ENCODE measurements at places on chromosomes 12 and 14.

GRCh38 chr12:4806439-4807115, 86.4 kb downstream of the GALNT8 start:
- DNase-seq = no peak

DNA sequence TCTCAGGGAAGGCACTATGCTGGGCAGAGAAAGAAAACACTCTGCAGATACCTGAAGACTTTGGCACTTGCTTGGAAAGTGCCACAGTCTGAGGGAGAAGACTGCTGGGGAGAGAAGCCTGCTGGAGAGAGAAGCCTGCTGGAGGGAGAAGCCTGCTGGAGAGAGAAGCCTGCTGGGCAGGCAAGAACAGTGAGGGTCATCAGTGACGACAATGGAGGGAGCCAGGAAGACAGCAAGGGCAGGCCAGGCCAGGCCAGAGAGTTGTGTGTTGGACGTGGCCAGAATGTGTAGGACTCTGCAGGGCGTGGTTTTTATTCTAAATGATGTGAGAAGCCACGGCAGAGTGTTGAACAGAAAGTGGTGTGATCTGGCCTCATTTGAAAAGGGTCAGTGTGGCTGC, 185.3 kb upstream of the ABCD2 start:
- no peak for DNase-seq

GRCh38 chr12:59904874-59905521, 309.2 kb downstream of the SLC16A7 start:
- DNase-seq = peak; percentile 87

DNA sequence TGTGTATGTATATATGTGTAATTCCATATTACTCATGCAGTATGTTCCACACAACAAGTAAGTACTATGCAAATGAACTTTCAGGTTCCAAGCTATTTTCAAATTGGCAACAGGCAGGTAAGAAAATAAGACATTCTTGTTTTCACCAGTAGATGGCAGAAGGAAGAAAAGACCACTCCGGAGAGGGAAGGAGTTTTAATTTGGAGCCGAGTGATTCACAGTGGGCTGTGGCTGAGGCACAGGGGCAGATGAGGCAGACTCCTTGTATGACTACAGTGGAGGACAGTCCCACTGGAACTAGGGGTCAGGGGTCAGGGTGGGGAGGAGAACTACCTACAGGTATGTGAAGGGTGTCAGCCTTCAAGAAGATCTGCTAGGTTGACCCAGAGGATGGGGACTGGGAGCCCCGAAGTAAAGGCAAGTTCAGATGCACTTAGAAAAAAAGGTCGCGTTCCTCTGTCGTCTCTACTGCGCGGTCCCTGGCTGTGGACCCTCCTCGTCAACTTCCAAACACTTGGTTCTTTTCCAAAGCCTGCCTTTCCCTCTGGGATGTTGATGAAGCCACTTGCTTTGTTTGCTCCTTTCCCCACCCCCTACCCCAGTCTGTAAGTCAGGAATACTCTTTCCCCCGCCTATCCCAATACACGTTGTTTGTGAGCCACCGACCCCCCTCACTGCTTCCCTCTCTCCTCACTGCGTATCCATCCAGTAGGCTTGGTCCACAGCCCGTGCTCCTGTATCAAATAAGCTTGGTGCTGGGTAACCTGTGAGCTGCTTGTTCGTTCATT, 24.1 kb downstream of the DDX47 start:
- DNase-seq = peak; percentile 58

- DNase-seq = peak; percentile 66
Observed at GRCh38 chr14:72516936-72517700, 376.8 kb downstream of the DPF3 start.

DNA sequence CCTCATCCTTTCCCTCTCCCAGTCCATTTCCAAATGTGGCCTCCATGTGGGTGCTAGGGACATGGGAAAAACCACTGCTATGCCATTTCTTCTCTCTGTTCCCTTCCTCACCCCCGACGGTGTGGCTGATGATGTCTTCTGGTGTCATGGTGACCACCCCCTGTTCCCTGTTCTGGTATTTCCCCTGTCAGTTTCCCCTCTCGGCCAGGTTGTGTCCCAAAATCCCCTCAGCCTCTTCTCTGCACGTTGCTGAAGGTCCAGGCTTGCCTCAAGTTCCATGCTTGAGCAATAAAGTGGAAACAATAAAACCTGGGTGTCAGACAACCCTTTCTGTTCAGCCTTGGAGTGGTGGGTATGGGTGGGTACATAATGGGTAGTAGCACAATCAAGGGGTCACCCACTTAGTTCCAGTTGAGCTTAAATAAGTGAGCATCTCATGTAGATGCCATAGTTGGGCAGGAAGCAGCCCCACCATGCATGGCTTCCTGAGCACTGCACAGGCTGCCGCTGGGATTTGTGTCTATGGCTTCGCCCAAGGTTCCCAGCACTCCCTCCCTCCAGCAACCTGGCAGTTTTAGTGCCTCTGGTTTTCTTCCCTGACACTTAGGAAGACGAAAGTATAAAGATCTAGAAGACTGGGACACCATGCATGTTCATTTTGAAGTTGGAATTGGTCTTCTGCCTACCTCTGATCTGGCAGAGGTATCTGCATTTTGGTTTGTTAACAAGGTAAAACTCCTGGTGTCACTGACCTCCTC, 8.7 kb upstream of the ITFG2 start:
- DNase-seq = no peak

DNA sequence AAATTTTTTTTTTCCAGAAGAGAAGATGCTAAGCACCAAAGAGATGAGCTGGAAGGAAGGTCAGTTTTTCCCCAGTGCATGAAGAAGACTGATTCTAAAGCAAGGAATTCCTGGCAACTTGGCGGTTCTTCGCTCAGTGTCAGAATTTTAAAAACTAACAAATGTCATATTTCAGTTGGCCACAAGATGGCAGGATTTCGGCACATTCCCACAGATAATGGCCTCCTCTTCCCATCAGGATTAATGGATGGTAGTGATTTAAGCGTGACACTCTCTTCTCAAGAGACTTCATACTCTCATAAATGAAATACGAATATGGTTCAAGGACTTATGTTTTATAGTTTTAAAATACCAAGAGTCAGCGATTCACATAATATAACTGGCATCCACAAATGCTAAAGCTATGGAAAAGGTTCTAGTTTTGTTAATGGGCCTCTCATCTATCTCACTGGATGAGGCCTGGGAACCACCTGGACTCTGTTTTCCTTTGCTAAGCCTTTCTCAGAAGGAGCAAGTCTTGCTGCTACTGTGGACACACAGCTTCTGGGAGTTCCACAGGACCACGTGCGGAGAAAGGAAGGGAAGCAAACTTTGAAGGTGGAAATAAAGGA, 46.1 kb upstream of the PTPRO start:
- peak; percentile 26 for DNase-seq

DNA sequence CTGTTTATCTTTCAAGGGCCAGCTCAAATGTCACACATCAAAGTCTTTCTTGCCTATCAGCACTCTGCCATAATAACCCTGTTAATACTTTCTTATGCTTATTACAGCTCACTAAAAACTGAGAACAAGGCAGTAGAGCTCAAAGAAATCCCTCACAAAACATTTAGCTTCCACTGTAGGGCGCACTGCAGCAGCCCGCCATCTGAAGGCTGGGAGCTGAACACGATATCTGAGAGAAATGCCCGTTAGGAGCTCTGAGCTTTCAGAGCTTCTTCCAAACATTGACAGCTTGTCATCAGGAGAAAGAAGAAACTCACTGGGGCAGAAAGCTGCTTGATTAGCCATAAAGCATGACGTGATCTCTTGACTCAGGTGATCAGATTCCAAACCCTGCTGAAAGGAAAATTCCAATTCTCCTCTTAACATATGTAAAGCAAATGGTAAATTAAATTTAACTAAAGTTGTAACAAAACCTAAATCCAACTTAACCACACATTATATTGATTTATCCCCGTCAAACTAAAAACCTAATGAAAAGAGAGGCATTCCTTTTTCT, 175.7 kb downstream of the C12orf50 start:
- DNase-seq = no peak

DNA sequence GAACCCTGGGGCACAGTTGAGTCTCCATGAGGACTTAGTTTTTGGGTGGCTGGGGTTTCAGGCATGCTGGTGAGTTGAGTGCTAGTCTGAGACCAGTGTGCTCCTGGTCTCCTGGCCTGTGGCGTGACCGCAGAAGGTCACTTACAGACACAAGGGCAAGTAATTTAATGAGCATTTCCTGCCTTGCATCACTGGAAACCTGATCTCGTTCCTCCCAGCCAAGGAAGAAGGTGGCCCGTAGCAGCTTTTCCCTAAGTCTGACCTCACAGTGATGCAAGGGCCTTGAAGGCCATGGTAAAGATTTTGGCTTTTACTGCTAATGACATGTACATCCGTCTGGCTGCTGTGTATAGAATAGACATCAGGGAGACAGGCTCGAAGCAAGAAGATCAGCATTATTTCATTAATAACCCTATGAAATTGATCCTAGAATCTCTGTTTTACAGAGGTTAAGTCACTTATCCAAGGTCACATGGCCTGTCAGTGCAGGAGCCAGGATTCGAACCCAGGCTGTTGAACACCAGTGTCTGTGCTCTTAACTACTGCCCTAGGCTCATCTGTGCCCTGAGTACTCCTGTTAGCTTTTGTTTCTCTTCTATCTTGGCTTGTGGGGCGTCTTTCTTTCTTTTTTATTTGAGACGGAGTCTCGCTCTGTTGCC, 4.6 kb downstream of the TMEM120B start:
- peak; percentile 92 for DNase-seq

DNA sequence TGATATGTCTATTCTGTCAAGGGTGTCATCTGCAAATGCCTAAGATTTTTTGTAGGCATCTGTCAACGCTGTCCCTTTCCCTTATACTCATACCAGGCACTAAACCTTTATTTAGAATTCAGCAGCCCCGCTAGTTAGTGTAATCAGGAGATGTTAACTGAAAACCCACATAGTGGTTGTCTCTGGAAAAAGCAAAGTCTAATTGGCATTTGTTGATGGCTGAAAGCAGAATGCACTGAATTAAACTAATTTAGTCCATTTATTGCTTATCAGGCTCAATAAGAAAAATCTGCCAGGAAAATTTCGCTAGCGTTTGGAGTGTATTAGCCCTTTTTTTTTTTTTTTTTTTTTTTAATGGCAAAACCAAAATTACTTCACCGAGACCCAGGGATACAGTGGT, 34.5 kb downstream of the TDP1 start:
- no peak for DNase-seq

- DNase-seq = no peak
Observed at GRCh38 chr12:14261096-14261495, 104.4 kb upstream of the ATF7IP start.

DNA sequence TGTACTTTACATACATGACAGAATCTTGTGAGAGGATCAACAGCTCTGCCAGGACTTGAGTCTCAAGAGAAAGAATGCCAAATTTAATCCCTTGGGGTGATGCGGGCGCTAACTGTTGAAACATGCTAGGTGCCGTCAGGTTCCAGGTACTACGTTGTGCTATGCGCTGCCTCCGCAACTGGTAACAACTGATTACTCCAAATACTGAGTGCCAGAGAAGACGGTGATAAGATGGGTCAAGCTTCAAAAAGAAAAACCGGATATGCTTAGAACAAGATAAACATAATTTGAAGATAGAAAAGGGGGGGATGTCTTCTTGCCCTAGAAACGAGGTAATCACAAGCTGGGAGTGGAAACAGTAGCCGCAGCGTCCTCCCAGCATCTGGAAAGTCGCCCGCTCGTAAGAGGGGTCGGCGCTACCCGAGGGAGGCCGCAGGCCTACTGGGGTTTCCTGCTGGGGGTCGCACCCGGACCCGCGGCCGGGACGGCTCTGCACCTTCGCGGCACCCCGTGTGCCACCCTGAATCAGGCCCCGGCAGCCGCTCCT, 678 bp downstream of the ZBTB25 start:
- DNase-seq = no peak

GRCh38 chr12:69385038-69385437, 25.5 kb downstream of the YEATS4 start:
- no peak for DNase-seq

DNA sequence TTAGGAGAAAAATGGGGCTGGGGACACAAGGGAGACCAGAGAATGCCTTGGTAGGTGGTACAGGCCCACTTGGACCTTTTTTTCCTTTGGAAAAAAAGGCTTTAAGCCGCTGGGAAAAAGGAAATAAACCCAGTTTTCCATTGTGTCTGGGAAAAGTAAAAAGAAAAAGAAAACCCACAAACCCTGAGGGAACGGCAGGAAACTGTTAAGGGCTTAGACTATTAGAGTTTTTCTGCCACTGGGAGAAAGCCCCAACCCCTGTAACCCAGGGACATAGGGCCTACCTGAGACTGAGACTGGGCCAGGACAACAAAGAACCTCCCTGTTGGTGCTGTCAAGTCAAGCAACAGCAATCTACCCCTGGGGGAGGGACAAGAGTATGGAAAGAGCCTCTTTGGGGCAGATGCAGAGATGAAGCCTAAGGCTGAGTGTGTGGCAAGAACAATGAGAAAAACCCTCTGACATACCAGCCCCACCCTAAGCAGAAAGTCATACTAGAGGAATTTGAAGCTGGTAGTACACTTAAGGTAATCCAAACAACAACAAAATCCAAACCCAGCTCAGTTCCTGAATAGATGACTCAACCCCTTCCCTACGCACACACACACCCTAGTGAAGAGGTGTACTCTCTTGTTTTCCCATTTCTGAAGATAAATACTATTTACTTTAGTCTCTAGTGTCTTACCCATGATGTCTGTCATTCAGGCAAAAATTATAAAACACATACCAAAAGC, 22.8 kb downstream of the ATF1 start:
- DNase-seq = peak; percentile 89

GRCh38 chr12:108187831-108188230, 58.7 kb downstream of the WSCD2 start:
- no peak for DNase-seq

DNA sequence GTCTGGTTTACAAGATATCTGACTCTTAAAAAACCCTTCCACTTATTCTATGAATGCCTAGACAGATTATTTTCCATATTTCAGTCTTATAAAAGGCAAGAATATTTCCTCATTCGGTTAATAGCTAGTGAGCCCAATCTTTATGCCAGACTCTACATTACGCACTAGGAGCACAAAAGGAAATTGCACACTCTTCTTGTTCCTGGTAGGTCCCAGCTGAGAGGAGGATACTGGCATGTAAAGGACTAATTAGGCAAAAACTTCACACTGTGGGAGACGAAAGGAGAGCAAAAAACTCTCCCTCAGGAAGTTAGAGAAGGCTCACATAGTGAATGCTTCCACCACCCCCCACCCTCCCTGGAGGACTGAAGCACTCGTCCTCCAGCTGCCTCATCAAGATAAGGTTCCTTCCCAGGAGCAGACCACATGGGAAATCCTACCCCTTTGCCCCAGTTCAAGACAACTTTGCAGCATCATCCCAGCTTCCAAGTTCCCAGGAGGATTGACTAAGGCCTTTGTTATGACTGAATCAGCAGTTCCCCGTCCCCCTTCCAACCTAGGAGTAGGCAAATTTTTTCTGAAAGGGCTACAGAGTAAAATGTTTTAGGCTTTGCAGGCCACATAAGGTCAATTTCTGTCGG, 14.5 kb downstream of the CAPZA3 start:
- peak; percentile 20 for DNase-seq

- DNase-seq = peak; percentile 60
Observed at GRCh38 chr14:101721951-101722661, 39.4 kb upstream of the PPP2R5C start.

- DNase-seq = no peak
Observed at GRCh38 chr14:61501714-61502458, 180.5 kb downstream of the PRKCH start.

- no peak for DNase-seq
Observed at GRCh38 chr12:57133013-57133569, 4.8 kb downstream of the LRP1 start.
